ENCODE measurements at places on chromosomes 1 and 21. TPM values are rescaled to one million over a fixed set of nuclear protein-coding genes. Genes with fewer than 3 reads are reported as not detected.

Gene LPAR3
- total RNA-seq = 2.6 TPM

Gene TAS1R1
- total RNA-seq = not detected

Gene A3GALT2
- not detected for total RNA-seq

Gene RNU1-2
- total RNA-seq = 3,030 TPM

Data from smooth muscle cell of bladder (primary cell).